ENCODE measurements at places on chromosomes 16 and 17.

DNA sequence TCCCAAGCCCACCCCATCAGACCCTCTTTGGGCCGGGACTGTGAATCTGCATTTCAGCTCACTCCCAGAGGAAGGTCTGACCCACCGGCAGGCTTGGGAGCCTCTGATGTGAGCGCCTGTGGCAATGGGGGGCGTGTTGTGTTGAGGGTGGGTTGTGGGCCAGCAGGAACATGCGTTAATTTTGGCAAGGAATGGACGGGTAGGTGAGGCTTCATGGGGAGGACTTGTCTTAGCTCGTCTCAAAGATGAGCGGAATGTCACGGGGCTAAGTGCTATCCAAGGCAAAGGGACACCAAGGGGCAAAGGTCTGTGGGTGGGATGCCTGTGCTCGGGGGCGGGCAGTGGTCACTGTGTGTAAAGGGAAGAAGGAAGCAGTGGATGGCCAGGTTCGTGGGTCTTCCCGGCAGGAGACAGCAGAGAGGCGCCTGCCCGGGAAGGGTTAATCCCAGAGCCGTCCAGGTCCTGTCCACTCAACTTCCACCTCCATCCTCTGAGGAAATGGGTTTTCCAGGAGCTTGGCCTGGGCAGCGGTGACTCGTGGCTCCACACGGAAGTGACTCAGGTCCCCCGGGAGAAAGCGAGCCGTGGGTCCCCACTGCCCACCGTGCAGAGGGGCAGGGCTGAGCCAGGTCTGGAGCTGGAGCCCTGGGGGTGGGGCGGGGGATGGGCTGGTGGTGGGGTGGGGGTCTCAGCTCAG is 17.4 kb downstream of the ADGRG1 start:
- no peak for DNase-seq

DNA sequence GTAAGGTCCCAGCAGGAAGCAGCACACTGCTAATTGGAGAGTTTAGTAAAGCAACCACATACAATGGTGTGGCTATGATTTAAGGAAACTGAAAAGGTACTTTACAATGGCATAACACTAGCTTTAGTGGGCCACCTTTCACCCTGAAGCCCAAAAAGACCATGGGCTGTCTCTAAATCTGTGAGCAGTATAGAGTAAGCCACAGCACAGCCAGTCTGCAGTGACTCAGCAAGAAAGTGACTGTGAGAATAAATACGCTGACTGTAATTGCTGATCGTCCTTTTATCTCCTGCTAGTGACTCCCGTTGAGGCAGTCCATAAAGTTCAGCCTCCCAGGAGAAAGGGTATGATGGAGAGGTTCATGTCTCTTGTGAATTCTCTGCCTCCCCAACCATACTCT is 679.8 kb upstream of the KIF2B start:
- no peak for DNase-seq

DNA sequence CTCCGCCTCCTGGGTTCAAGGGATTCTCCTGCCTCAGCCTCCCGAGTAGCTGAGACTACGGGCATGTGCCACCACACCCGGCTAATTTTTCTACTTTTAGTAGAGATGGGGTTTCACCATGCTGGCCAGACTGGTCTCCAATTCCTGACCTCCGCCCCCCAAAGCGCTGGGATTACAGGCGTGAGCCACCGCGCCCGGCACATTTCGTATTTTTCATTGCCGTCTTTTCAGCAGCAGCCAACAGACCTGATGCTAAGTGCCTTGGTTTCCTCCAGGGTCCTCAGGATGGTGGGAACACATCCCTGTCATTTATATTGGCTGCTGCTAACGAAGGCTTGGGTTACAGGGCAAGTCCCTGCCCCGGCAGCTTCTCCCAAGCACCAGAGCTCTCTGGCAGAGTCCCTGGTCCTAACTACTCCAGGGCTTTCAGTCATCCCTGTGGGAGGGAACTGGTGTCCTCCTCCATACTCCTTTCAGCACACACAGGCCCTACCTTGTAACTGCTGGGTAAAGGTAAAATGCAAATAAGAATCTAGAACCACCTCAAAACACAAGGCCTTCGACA is 1.5 kb upstream of the RNF157 start:
- no peak for DNase-seq

DNA sequence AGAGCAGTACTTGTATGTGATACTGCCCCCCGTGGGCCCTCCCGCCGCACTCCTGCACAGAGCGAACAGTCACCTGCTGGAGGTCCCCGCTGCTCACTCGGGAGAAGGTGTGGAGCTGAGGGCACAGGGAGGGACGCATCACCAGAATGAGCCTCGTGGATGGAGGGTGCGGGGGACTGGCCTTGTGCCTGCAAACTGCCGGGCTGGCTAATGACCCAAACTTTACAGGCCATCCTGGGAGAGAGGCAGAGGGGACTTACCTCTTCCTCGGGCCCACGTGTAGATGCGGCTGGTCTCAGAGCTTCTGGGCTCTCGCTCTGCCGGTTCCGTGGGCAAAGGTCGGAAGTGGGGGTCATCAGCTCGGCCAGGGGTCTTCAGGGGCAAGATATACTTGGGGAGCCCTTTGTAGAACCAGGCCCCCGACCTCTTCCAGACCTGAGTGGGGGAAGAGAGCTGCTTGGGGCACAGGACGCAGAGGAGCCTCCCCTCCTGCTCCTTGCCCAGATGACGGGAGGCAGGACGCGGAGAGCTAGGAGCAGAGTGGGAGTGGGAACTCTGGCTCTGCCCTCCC is 65.5 kb upstream of the DOC2B start:
- no peak for DNase-seq

DNA sequence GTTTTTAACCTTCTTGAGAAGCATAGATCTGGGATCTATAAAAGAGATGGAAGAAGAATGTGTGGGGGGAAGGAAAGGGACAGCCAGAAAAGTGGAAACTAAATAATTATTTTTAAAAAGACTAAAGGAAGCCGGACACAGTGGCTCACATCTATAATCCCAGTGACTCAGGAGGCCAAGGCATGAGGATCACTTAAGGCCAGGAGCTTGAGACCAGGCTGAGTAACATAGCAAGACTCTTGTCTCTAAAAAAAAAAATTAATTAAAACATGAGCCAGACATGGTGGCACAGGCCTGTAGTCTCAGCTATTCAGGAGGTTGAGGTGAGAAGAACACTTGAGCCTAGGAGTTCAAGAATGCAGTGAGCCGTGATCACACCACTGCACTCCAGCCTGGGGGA is 335.1 kb downstream of the GRIN2A start:
- DNase-seq: no peak

GRCh38 chr17:40866838-40867237 is at the start of gene KRT12:
Gene KRT12, minus strand, starts transcription at chr17:40867223. Its CDS starts 37 bp downstream, at chr17:40867186.
- DNase-seq: no peak

DNA sequence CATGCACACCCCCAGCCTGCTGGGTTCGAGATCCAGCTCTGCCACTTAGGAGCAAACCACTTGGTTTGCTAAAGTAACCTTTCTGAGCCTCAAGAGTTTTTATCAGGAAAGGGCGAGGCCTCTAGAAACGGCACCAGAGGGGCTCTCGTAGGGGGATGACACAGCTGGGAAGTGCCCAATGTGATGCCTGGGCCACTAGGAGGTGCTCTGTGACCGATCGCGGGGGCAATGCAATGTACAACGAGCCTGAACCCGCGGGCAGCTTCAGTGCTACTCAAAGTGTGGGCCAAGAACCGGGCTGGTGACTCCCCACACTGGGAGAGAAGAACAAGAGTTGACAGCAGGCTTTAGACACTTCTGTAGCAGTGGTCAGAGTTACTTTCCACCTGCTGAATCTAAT is 9.4 kb downstream of the C16orf89 start:
- DNase-seq: no peak

- DNase-seq: no peak
Observed at GRCh38 chr16:48820379-48820778, 210.4 kb upstream of the N4BP1 start.

DNA sequence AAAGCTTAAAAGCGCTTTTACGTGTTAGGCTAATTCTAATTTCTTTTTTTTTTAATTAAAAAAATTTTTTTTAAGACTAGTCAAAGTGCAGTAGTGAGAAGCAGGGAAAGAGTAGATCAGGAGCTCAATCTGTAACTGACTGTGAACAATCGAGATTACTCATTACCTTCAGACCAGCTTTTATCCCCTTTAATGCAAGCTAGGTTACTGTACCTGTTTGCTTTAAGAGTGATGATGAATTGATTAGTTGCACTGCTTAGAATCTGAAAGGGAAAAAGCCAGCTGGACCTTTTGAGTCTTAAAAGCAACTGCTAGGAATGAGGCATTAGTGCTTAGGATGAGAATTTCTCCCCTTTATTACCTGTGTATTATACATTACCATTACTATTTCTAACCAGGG is 19.0 kb downstream of the PSMD11 start:
- no peak for DNase-seq

DNA sequence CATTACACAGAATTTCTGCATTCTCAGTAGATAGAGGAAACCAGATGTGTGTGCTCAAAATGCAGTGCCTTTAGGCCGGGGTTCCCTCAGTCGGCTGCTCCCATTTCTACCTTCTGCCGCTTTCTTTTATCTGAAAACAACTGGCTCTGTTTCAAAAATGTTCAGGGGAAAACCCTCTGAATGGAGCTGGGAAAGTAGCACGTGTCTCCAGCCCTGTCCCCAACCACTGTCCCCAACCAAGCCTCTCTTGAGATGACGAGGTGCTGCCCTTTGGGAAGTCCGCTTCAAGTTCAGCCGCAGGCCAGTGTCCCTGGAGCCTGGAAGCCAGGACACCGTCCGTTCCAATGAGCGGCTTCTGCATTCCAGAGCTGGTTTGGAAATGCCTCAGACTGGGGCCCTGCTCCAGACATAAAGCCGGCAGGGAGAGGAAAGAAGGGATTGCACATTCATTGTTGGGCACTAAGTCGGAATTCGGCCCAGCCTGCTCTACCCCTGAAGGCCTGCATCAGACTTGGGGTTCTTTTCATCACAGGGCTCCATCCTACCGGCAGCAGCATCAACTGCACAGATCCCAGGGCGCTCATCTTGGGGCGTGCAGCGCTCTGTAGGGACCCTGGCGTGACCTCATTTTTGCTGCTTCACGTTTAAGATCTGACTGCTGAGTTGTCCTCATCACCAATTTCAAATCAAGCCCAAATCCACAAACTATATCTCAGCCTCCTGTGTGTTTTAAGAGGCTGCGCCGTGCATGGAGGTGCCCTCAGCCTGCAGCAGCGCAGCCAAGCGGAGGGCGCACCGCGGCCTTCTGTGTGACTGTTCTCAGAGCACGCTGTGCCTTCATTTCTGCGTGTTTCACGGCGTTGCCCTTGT is 111.3 kb downstream of the BANP start:
- no peak for DNase-seq

DNA sequence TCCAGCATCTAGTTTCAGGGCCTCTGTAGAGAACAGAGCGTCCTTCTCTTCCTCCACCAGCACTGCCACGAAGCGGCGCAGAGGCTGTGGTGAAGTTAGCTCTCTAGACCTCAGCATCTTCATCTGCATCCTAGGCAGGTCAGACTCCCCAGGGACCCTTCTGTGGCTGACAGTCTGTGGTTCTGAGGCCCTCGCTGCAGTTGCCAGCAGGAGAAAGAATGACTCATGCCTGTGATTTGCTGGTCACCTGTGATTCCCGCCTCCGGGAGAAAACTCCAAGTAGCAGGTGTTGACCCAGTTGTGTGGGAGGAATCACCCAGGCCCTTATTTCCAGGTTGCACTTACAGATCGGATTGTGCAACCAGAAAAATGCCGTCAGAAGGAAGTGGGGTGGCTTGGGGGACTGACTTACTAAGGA is 117.3 kb upstream of the CACNG5 start:
- DNase-seq: no peak

GRCh38 chr16:75064403-75065148 is 52.0 kb downstream of the LDHD start:
- DNase-seq: no peak

GRCh38 chr17:45313996-45314740 is 2.7 kb downstream of the MAP3K14 start:
- no peak for DNase-seq

DNA sequence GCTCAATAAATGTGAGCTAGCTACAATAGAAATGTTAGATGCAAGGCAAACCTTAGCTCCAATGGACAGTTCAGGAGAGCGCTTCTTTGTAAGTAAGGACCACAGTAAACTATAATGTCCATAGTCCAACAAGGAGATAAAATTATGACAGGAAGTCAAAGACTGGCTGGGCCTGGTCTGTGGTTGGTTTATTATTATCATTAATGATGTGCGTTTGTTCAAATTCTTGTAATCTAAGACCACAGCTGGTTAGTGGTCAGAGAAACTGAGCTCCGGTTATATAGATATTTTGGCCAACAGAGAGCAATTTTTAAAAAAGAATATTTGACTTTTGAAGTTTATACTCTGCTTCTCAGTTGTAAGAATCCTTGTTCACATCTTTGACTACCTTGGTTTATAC is 4.7 kb upstream of the CMTM2 start:
- DNase-seq: no peak

- DNase-seq: no peak
Observed at GRCh38 chr16:31023627-31024226, 9.6 kb upstream of the STX4 start.

DNA sequence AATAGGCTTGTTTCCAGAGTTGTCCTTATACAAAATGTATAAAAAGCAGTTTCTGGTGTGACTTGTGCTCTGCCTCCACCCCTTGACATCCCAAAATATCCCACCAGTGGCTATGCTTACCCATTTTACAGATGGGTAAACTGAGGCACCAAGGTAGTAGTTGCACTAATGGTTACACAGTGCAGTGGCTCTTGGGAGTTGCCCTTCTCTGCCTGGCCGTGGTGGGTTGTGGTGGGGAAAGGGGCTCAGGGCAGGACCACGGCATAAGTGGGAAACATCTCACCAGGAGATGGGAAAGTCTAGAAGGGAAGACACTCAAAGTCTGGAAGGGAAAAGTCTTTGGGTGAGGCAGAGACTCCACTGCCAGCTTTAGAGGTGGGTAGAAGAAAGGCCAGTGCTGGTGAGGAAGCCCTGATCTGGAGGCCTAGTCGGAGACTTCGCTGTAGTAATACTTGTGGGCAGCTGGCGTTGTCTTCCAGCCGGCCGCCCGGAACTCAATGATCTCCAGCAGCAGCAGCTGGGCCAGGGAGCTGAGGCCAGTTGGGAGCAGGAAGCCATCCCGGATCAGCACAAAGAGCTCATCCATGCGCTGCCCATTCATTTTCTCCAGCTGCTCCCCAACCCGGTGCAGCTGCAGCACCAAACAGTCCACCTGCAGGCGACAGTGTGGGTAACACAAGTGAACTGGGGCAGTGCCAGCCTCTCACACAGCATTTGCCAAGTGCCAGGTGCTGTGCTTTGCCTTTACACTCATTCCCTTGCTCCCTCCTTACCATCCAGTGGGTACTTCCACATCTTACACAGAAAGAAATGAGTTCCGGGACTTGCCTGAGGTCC is 4.5 kb downstream of the MIF4GD start:
- no peak for DNase-seq

DNA sequence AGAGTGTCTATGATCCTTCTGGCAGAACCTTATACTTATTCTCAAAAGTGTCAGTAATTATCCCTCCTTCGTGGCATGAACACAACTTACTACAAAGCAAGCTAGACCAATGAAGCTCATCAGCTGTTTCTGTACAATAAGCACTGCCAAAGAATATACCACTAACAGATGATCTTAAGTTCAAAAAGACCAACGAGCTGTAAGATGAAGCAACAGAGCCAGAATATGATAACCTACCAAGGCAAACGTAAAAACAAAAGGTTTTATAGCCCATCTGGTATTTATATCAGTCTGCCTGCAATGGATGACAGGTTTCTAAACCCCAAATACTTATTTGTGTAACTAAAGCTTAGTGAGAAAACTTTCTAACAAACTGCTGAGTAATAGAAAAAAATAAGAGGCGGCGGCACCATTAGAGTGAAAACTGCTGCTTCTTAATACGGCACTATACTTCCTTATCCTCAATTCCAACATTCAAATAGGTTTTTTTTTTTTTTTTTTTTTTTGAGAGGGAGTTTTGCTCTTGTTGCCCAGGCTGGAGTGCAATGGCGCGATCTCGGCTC is 22.1 kb downstream of the NME2 start:
- no peak for DNase-seq
